CD4-positive, alpha-beta T cell treated with Interleukin-15 for 4 hours (primary cell): ENCODE measurements at places on chromosomes 1 and 21.

GRCh38 chr1:147726168-147726567, 34.2 kb downstream of the GJA5 start:
- no peak for DNase-seq

DNA sequence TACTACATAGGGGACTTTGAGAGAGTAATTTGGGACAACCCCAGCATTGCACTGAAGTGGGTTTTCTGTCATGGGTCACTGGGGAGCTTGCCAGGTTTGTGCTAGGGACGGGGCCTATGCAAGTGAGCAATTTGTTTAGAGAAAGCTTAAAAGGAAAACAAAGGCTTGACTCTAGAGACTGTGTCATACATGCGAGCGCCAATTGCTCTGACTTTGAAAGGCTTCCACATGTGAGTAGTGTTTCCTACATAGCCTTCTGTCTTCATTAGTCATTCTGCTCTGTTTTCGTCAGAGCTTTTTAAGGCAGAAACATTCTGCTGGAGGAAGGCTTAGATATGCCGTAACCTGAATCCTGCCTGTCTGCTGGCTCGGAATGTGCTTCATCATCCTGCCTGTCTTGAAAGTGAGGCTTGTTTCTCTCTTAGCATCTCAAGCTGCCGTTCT, 28.4 kb downstream of the TRIM45 start:
- no peak for DNase-seq

- DNase-seq, result no peak
Observed at GRCh38 chr1:166184897-166185296, 18.1 kb upstream of the FAM78B start.

DNA sequence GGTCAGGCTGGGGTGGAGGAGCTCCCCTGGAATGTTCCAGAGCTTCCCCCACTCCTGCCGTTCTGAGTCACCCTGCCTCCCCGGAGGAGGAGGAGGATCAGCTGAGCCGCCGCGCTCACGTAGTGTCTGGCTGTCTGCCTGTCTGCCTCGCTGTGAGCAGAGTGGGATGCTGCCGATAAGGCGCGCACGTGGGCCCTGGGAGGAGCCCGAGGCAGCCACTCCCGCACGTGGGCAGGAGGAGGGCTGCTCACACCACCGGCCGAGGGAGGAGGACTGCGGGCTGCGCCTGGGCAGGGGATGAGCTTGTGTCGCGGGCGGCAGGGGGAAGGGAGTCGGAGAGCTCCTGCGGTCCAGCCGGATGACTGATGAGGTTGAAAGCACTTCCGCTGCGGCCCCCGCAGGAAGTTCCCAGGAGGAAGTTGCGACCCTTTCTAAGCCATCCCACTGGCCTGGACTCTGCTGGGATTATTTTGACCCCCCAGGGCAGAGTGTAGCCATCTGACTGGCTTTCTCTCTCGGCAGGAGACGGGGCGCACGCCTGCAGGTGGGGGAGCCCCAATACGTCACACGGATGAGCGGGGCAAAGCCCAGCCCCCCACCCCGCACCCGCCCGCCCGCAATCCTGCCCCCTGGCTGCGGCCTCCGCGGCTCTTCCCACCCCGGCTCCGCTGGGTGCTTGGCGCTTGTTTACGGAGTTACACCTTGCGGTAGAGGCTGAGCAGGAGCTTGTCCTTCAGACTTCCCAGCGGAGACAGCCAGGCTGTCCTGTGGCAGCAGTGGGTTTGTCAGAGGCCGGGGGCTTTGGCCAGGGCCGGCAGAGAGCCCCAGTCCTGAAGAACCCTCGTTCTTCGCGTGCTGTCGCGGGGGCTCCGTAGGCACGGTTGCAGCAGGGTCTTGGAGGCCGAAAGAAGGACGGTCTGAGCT, 9.8 kb downstream of the PDXK start:
- DNase-seq, result peak; percentile 65

GRCh38 chr1:3775490-3776230, 3.1 kb downstream of the SMIM1 start:
- peak; percentile 37 for DNase-seq

GRCh38 chr1:245001252-245001651, 136.9 kb upstream of the HNRNPU start:
- no peak for DNase-seq

DNA sequence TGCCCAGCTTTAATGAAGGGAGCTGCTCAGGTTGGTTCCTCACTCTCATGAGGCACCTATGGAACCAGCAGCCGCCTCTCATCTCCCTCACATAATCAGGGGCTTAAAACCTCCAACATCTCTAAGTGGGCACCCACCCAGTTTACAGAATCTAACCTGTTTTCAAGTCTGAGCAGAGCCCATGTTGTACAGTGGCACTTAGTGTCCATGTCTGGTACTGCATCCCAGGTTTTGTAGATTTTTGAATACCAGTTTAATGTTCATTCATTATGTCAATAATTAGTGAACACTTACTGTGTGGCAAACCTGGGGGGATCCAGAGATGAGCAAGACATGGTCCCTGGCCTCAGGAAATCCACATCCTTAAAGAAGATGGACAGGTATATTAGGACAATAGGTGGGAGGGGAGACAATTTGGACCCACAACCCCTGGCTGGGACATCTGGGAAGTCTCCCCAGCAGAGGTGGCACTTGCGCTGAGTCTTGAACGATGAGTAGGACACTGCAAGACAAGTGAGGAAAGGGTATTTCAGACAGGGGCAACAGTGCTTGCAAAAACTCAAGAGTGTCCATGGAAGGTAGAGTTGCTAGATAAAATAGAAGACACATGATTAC, 83.3 kb downstream of the LACTBL1 start:
- no peak for DNase-seq
